Stimulated activated naive CD4-positive, alpha-beta T cell treated with Interleukin-2 at 50 U/mL for 16 hours (primary cell): ENCODE measurements at places on chromosomes 11 and 22.

DNA sequence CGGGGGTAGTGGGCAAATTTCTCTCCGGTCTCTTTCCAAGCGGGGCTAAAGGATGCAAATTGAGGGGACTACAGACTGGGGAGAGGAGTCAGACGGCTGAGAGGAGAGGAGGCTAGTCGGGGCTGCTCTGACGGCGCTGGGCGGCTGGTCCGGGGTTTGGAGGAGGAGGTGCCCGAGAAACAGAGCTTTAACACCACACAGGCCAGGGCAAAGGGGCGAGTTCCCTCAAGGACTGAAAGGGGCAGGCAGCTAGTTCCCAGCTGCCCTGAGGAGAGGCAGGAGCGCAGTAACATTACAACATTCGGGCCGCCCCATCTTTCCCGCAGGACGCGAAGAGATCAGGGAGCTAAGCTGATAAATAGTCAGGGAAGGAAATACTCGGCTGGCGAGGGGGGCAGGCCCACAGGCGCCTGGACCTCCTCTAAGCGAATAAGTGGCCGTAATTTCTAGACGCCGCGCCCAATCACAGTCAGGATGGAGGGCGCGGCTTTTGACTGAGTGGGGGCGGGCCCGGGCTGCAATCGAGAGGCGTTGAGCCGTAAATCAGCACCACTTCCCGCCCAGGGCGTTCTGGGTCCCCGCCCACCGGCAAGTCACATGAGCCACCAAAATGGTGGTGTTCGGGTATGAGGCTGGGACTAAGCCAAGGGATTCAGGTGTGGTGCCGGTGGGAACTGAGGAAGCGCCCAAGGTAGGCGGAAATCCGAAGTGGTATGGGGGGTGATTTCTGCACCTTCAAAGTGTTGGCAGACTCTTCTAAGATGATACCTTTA lies at the start of gene TMEM126B:
TSS of gene TMEM126B (plus strand) at position 596 of the 773 bp plus-strand sequence. CDS start at position 611, 15 bp downstream.
- peak; percentile 97 for DNase-seq

DNA sequence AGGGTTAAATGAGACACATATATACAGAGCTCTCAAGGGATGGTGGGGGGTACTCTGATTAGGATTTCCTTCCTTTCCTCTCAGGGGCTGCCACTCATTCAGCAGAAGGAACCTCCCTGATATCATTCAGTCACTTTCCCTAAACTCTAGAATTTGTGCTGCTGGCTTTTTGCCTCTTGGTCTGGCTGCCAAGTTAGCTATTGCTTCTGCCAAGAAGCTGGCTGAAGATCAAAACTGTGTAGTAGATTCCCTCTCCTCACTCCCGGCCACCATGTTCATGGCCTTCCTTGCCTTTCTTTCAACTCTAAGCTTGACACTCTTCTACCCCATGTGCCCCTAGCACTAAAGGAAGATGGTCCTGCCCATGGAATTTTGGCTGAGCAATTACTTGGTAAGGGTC lies 18.7 kb downstream of the SLC6A5 start:
- DNase-seq: no peak

DNA sequence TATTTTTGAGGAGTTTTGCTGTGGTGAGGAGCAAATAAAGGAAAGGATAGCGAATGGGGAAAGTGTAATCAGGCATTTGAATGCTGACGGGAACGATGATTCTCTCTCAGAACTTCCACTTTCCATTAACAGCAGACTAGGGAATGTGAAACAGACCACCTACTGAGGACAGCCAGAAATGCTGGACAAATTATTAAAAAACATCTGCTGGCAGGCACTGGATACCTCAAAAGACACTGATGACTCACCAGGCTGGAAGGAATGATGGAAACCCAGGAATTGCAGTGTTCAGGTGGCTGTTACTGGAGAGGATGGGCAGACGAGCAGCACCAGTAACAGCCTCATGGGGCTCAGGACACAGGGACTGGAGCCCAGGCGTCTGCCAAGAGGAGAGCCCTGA lies 33.4 kb downstream of the PLA2G6 start:
- no peak for DNase-seq

DNA sequence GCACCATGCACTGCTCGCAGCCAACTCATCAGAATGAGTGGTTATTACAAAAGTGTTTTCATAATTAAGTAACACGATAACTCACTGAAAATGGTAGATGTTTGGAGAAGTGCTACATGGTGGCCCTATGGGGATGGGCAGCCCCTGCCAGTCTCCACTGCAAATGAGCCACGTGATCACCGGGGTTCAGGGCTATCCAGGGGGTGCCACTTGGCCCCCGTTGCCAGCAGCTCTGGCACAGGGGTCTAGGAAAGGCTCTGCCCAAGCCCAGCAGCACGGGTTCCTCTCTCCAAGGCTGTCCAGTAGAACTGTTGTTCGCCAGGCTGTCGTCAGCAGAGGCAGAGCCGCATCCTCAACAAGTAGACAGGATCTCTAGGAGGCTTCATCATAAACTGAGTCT lies 382.1 kb upstream of the B3GAT1 start:
- no peak for DNase-seq

DNA sequence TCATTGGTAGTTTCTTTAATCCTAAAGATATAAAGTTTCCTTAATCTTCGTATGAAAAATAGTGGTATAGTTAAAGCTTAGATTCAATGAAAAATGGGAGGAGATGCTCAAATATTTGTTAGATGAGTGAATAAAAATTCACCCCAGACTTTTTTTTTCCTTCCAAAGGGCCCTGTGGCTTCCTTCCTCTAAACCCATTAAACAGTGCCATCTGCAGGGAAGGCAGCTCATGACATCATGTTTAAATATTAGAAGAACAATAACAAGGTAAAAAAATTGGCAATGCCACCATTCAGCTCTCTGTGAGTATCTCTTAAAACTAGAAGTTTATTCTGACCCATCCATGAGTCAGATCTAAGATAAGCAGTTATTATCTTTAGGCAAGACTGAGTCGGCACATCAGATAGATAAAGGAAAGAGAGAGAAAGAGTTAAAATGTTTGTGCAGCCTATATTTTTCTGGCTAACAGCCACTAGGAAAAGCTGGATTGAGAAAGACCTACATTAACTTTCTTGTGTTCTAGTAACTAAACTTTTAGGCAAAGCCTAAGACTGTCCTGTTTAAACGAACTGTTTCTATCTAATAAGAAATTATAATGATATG lies 19.1 kb upstream of the OOSP1 start:
- no peak for DNase-seq

DNA sequence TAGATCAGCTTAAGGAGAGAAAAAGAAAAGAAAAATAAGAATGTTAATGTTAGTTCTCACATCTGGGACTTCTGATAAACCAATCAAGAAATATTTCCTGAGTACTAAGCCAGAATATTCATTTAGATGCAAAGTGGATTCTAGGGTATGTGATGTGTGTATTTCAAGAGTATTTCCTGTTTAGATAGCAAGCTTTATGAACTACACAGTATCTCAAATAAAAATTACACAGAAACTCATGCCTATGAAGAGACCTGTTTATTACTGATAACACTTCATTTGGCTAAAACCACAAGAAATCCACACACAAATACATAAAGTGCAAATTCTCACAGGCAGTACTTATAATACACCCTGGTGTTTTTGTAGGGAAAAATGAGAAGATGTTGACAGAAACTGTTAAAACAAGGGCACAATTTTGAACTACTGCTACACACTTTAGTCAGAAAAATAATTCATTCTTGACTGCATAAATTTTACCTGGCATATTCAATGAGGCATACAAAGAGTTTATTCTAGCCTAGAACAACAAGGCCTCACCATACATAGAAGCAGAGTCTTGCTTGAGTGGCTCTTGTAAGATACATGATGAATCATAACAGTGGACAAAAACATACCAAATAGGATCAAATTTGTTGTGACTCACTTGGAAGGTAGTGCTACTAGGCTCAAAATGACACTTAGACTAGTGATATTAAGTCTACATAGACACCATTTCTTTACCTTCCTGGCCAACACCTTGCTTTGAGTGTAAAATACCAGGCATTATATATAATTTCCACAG lies 18.8 kb upstream of the P4HA3 start:
- no peak for DNase-seq

- no peak for DNase-seq
These were observed 711.1 kb downstream of the BRD1 start for GRCh38 chr22:49116486-49117120.

GRCh38 chr11:11265994-11266606 lies 87.0 kb downstream of the CSNK2A3 start:
- peak; percentile 34 for DNase-seq

GRCh38 chr11:60513496-60514460 lies 1.4 kb upstream of the MS4A13 start:
- DNase-seq: no peak

DNA sequence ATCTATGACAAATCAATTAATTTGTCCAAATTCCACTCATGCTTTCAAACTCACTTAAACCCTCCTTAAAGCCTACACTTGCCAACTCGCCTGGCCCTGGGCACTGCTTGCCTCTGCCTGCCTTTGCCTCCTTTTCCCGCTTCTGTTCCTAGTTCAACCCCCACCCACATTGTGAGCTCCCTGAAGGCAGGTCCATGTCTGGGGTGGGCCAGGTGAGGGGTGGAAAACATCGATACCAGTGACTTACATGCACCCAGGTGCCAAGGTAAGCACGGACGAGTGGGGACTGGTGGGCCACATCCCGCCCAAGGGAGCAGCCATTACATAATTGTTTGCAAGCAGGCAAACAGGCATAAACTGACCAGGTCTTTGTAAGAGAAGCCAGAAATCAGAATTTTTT lies 146.2 kb downstream of the ST3GAL4 start:
- no peak for DNase-seq

GRCh38 chr11:126978911-126979310 lies 21.7 kb downstream of the KIRREL3 start:
- DNase-seq: no peak

DNA sequence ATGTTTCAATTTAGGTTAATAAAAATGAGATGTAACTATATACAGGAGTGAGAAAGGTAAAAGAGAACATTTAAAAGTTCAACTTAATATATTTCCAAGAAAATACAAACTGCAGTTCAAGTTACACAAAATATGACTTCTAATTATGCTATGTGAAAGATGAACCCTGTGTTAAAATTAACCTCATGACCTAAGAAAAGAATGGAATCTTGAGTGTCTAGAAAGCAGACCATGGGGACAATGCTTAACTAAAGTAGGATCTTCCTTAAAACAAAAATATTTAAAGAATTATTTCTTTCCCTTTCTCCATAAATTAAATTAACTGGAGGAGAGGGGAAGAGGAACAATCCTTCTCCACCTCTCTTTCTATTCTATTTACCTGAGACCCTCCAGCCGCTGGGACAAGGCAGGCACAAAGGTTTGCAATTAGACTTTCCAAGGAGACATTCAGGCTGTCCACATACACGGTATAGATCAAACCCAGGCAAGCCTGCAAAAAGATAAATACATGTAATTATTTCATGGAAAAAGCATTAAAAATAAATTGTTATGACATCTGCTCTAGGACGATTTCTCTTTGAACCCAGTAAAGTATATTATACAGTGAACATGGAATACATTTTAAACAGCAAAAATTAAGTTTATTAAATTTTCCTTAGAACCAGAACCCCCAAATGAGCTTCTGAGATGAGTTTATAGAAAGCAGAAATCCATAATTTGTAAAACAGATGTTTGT lies 264.5 kb downstream of the SBF2 start:
- DNase-seq: no peak

DNA sequence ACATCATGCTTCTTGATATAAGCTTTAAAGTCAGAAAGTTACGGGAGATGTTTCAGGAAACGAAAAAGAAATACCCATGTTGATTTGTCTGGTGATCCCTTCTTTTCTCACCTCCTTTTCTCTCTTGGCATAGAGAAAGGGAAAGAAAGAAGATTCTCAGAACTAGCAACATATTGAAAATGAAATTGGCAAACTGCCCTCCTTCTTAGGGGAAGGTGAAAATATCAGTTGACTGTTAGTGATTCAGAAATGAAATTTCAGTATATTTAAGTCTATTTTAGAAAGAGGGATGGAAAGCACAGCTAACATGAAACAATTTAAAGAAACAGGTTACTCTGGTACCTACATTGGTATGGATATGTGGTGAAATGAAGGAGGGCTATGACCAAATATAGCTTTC lies 918.1 kb downstream of the METTL15 start:
- DNase-seq: no peak

GRCh38 chr22:30889996-30890480 lies 78.5 kb downstream of the MORC2 start:
- no peak for DNase-seq

DNA sequence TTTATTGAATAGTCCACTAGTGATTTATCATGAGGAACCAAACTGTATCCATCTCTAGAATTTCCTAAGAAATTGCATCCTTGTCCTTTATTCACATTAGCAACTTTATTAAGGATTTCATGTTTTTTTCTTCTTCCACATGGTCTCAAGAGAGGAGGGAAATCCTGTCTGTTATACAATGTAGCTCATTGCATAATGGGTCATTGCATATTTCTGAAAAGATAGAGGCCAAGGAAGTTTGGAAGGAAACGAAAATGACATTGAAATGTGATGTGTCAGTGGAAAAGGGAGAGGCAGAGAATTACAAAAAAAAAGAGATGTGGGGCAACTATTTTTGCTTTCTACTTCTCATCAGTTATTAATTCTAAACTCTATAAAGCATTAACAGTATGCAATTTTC lies 353.1 kb downstream of the METTL15 start:
- no peak for DNase-seq

DNA sequence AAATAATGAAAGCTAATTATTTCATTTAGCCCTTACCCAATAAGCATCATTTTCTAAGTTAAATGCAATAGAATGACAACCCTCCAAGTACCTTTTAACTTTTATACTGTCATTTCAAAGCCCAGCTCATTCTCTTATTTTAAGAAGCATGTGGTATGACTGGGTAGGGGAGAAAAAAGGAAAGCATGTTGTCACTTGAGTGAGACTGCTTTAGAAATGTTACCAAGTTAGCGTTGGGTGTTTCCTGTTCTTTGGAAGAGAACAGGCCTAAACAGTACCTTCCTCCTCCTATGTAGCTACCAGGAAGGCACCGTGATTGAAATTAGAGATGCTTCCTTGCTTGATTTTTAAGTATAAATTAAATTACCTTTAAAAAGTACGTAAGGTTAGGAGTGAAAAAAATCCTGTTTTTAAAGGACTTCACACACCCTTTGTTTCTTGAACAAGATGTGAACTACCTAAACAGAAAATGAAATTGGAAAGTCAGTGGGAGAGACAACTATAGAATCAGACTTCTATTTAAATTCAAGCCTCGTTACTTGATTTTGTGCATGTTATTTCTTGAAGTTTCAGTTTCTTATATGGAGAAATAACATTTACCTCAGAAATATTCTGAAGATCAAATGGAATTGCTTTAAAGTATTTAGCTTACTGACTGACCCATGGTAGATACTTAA lies 741 bp upstream of the CNTF start:
- DNase-seq: no peak
